ENCODE measurements at places on chromosomes 12 and 14.

- DNase-seq = no peak
Observed at GRCh38 chr12:30887226-30887625, 39.3 kb upstream of the TSPAN11 start.

DNA sequence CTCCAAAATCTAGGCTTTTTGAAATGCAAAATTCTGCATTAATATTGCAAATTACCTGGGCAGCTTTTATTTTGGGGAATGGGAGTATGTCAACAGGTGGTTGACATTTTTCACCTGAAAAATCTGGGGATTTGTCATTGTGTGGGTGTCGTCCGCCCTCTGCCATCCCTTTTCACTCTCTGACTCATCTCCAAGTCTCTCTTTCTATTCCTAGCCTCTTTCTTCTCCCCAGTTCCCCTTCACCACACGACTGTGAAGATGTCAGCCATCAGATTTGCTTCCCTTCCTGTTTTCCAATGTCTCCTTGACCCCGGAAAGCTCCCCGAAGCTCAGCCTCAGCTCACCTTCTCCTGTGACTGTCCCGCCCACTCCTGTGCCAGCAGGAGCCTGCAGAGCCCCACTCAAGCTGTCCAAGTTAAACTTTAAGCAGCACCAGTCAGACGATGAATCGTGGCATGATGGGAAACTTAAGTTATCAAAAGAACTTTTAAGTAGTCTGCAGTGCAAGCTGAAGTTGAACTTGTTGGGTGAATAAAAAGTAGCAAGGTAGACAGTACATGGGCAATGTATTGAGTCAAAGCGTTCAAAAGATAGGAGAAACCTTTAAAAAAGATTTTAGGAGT lies 590.2 kb downstream of the VRK1 start:
- DNase-seq = no peak

DNA sequence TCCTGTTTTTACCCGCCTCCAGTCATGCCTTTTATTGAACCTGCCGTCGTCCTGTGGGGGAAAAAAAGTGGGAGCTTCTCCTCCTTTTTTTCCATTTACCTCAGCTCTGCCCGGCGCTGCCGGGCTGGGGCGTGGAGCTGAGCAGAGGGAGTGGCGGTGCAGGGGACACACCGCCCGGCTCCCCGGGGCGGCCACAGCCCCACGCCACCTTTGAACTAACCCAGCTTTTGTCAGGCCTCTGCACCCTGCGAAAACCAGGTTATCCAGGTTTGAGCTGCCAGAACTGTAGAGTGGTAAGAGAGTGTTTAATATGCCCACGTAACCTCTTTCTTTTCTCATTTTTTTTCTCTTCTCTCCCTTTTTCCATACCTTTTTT lies 161.0 kb upstream of the FKBP4 start:
- DNase-seq = no peak

DNA sequence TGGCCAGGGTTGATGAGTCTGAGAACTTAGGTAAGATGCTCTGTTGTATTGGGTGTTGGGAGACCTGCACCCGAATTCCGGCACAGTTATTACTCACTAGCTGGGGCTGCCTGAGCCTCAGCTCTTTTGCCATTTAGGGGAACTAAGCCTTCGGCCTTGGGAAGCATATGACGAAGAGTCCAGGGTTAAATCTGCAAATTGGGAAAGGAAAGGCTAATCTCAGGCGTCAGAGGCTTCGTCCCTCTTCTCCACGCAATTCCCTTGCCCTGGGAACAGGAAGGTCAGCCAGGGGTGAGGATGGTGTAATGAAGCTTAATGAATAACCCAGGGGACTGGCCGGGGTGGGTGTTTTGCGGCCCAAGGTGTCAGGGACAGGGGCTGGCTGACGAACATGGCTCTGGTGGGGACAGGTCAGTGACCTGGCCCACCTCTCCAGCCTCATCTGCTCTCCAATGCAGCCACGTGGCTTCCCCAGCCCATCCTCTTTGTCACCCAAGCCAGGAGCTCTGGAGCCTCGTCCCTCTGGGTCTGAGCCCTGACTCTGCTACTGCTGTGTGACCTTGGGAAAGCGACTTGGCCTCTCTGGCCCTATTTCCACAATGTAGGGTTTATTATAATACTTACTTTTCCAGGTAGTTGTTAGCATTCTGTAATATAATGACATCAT lies 3.8 kb upstream of the SDSL start:
- no peak for DNase-seq

DNA sequence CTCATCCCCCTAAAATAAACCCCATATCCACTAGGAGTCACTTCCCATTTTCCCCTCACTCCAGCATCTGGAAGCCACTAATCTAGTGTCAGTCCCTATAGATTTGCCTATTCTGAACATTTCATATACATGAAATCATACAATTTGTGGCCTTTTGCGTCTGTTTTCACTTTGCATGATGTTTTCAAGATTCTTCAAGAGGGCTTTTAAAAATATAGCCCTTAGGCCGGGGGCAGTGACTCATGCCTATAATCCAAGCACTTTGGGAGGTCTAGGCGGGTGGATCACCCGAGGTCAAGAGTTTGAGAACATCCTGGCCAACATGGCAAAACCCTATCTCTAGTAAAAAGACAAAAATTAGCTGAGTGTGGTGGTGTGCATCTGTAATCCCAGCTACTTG lies 104.7 kb downstream of the VEZT start:
- DNase-seq = peak; percentile 96

DNA sequence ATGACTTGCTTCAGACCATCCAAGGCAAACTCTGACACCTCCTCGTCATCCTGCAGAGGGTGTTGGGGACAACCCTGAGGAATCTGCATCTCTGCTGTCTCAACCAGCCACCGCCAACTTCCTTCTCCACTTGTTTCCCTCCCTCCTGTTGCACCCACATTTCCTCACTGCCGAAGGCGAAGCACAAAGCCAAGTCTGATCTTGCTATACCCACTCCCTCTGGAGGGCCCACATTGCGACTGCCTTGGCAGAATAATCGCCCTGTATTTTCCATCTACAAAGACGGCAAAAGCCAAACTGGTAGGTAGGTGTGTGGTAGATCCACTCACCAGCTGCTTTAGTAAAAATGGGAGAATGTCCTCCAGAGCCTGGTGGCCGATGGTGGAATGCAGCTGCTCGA lies 21.8 kb upstream of the RAB35 start:
- DNase-seq = no peak

- no peak for DNase-seq
Observed at GRCh38 chr14:50452296-50452695, 55.6 kb upstream of the CDKL1 start.

DNA sequence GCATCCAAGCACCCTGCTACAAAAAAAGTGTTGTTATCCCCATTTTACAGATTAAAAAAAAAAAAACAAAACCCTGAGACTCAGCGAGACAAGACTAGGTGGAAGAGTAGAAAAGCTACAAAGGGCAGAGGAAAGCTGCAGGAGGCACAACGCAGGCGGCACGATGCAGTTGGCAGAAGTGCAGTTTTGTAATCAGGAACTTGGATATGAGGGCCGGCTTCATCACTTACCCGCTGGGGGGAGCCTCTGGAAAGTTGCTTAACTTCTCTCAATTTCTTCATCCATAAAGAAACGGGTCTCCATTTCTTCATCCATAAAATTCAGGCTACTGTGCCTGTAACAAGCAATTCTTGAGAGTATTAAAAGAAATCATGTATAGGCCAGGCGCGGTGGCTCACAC lies 33.1 kb upstream of the CCDC60 start:
- no peak for DNase-seq

Measured in fibroblast of skin of right biceps (primary cell).